ENCODE measurements at places on chromosomes 3 and 15.
A peak's percentile ranks its signal among the peaks of the same experiment; 100 is the strongest.

- no peak for DNase-seq
Observed at GRCh38 chr3:44125882-44126281, 115.8 kb upstream of the TOPAZ1 start.

- peak; percentile 73 for DNase-seq
Observed at GRCh38 chr15:45187894-45188830, at the start of gene SHF. Gene SHF, minus strand, starts transcription at chr15:45187966. Its CDS starts 15 bp downstream, at chr15:45187951.

DNA sequence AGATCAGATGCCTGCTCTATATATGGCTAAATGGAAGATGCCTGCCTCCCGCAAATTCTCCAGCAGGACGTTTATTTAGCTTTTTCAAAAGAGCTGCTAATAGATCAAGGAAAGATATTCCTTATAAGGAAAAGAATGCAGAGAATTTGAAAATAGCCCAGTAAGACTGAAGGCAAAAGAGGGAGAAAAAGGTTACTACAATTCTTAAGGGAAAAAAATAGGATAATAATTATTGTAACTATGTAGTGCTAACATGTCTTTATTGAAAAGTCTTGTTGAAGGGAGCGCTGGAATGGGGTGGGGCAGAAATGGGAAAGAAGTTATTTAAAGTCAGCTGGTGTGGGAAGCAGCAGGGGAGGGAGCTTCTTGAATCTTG lies 2.9 kb downstream of the TPM1 start:
- DNase-seq: no peak

GRCh38 chr3:172177046-172177445 lies 137.7 kb downstream of the FNDC3B start:
- DNase-seq: no peak

GRCh38 chr15:34434627-34435305 lies 2.8 kb downstream of the GOLGA8A start:
- DNase-seq: no peak

DNA sequence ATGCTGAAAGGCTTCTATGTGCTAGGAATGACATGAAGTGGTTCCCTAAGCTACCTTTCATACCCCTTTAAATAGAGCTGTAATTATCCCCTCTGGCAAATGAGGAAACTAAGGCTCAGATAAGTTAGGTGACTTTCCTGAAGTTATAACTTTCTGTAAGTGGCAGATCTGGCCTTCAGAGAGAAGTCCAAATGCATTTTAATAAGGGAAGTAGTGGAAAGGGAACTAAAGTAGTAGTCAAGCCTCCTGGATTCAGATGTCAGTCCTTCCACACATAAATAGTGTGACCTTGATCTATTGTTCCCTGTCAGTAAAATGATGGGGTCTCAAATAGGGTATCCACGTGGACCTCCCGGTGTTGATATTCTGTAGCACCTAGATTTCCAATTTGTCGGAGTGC lies 277.7 kb downstream of the EDEM1 start:
- DNase-seq: no peak

- no peak for DNase-seq
Observed at GRCh38 chr3:48135552-48136495, 52.4 kb downstream of the CDC25A start.

- no peak for DNase-seq
Observed at GRCh38 chr15:72785841-72786240, 2.3 kb upstream of the ADPGK start.

DNA sequence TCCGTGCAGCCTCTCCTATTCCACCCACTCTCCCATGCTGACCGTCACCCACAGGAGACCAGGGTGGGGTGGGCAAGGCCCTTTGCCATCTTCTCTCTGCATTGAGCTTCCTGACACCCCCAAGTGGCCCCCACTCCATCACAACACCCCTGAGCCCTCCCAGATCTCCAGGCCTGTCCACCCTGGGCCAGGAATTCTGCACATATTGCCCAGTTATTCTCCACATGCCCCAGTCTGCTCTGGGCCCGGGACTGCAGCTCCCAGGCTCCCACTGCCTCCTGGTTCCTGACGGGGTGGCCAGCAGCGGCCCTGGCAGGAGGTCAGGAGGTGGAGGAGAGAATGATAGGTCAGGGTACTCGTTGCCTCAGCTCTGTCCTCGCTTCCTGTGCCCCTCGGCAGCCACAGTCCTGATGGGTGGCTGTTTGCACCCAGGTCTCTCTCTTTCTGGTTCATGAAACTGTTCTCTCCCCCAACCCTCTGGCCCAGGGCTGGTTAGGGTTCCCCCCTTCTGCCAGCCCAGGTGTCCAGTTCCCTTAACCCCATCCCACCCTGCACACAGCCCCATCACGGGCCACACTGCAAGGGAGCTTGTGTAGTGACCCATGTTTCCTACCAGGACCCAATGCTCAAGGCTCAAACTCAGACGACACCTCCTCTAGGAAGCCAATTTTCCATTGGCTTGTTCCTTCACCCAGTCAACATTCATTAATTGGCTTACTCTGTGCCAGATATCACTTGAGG lies 47.3 kb downstream of the IQSEC1 start:
- no peak for DNase-seq

DNA sequence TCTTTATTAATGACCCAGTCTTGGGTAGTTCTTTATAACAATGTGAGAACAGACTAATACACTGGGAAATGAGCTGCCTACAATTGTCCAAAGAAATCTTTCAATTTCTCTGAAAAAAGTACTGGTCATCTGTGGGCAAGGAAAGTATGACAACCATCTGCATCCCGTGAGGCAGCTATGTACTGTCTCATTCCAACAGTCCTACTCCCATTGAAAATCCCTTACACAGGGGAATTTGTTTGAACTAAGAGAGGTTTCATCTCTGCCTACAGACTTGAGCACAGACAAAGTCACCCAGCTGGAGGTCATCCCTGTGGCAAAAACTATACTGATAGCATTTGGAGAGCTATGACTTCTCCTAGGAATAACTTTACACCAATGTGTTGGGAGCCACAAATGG lies 27.1 kb downstream of the SHC4 start:
- DNase-seq: no peak

GRCh38 chr3:42733501-42734262 lies 31.1 kb upstream of the HHATL start:
- DNase-seq: no peak

DNA sequence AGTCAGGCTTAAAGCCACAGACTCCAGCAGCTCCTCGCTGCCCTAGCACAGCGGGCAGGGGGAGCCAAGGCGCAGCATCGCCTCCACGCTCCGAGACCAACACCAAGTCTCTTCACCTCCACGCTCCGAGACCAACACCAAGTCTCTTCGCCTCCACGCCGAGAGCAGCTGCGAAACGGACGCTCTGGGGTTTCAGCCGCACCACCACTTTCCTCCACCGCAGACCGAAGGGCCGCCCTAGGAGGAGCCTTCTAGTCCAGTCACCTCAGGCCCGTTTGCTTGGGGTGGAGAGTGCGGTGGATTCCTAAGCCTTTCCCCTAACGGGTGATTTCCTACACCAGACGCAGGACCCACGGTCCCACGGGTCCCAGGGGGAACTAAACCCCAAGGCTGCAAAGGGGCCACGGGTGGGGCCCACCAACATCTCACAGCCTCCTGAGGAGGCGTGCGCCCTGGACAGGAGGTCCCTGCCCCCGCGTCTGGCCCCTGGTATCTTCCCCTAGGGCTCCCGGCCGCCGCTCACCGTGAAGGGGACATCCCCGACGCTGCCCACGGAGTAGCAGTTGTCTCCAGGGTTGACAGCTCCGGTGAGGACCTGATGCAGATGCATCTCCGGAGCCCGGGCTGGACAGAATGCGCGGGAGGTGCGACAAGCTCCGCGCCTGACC lies 501 bp downstream of the DMXL2 start:
- DNase-seq: peak; percentile 49

DNA sequence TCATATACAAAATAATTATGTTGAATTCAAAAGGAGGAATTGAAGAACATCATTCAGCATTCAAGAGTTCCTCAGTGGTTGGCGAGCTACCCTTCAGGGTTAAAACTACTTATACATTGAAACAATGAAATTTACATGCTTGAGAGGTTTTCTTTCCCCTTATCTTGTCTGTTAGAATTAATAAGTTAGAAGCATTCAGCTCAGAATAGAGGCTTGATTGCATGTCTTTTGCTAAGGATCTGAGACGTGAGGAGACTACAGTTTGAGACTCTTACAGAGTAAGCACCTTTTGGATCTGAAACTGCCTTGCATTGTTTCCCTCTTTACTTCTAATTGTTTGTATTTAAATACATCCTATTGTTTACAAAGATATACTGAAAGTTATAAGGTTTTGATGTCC lies 157.6 kb downstream of the NSUN3 start:
- no peak for DNase-seq

- peak; percentile 39 for DNase-seq
Observed at GRCh38 chr3:10459954-10460754, 45.2 kb downstream of the ATP2B2 start.

GRCh38 chr3:10930666-10931040 lies 61.9 kb upstream of the SLC6A1 start:
- DNase-seq: no peak

DNA sequence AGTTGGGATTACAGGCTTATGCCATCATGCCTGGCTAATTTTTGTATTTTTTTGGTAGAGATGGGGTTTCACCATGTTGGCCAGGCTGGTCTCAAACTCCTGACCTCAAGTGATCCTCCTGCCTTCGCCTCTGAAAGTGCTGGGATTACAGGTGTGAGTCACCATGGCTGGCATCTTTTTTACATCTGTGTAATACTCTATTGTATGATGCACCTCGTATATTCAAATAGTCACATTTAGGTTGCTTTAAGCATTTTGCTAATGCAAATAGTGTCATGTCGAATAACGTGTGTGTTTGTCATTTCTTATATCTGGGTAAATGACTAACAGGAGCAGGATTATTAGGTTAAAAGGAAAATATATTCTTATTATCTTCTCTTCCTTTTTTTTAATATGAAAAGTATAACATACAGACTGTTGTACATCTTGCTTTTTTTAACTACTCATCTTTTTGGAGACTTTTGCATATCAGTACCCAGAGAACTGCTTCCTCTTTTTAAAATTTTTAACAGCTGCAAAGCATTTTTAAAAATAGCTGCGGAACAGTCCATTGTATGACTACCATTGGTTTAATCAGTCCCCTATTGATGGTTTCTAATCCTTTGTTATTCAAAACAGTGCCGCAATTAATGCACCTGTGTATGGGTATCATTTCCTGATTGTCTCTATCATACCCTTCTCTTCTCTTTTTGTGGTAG lies 13.4 kb downstream of the SCAMP5 start:
- no peak for DNase-seq

GRCh38 chr3:183172051-183172639 lies 9.6 kb upstream of the LAMP3 start:
- DNase-seq: no peak

GRCh38 chr3:103813955-103814354 lies 1379.1 kb downstream of the ZPLD1 start:
- DNase-seq: no peak

DNA sequence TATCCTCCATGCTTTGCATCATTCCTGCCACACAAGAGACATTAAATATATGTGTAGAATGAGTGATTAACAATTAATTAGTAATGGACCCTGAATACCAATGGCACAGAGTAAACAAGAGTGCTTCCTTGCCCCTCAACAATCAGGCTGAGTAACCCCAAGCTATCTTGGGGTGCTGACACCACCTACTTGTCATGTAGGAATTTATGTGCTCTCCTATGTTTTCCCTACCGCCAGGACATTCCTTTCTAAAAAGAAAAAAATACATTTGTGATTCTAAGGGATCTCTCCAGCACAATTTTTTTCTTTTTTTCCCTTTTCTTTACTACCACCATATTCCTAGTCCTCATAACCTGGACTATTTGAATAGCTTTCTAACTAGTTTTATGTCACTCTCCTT lies 449.1 kb downstream of the MFSD1 start:
- no peak for DNase-seq

DNA sequence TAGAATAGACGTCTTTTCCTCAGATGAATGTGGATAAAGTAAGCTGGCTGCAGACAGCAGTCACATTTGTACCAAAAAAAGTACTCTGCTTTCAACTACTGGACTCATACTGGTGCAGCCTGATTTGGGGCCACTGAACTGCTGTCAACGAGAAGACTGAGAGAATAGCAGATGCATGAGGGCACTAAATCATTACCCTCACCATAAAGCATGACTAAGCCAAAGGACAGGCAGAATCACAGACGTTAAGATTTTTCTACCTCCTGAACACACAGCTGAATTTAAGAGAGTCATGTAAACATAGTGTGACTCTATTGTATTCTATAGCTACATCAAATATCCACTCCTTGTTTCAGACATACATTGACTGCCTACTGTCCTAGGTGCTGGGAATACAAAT lies 67.8 kb upstream of the CDAN1 start:
- DNase-seq: no peak

DNA sequence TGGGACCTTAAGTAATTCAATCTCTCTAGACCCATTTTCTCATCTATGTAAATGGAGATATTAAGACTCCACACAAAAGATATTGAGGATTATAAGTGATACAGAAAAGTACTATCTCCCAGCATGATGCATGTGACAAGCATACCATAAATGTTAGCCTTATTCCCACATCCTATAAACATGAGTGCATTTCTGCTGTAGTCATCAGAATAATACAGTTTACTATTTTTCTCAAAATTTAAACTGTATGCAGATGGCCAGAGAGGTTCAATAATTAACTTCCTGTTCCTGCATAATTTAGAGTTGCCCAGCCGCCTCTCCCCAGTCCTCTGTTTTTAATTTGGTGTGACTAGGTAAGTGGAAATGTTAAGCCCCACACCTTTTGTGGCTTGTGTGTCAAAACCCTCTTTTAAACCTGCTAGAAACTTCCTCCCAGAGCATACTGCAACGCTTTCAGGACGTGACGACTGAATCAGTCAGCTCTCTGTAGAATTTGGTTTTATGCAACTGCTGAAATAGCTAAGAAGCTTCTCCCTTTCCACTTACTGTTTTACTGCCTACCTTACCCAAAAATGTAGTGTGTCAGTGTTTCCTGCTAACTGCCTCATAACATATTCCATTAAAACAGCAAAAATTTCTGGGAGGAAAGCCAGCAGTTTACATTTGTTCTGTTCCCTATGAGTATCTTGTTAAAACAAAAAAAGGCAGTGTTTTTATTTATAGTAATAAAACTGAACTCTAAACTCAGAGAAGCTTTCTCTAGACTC lies 1037.9 kb downstream of the EPHA3 start:
- DNase-seq: no peak

GRCh38 chr3:67540198-67540894 lies 114.1 kb downstream of the SUCLG2 start:
- no peak for DNase-seq

DNA sequence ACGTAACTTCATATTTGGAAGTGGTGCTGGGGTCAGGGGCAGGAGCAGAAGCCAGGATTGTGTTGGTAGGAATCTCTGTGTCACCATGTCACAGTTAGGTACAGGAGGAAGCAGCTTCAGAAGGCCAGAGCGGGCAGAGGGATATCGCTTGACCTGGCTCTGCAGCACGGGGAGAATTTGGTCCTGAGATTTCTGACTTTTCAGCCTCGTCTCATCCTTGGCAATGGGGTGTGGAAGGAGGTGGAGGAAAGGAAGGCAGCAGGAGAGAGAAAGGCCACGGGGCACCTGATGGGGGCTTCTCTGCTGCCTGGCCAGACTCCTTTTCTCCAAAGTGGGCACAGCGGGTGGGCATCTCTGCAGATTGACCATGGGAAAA lies 564 bp downstream of the IL16 start:
- DNase-seq: no peak

GRCh38 chr3:19547665-19548464 lies 386.2 kb downstream of the EFHB start:
- DNase-seq: no peak
